Renal cortical epithelial cell (primary cell): ENCODE measurements at places on chromosomes 1 and 21. TPM values are rescaled to one million over a fixed set of nuclear protein-coding genes. Genes with fewer than 3 reads are reported as not detected.

The GLUL gene
- 116 and 300 TPM in 2 replicates for total RNA-seq

The TSPAN1 gene
- total RNA-seq = 78.7 and 114 TPM in 2 replicates

The IFT25 gene
- 20.5 and 23.7 TPM in 2 replicates for total RNA-seq

The NBPF26 gene
- 17.2 and 51.8 TPM in 2 replicates for total RNA-seq

The RPE65 gene
- not detected in 2 replicates for total RNA-seq

The IVL gene
- 0.15 and 2.4 TPM in 2 replicates for total RNA-seq
